ENCODE measurements at places on chromosomes 13 and 19.

GRCh38 chr13:20404488-20405222, 121.0 kb downstream of the CRYL1 start:
- no peak for DNase-seq

DNA sequence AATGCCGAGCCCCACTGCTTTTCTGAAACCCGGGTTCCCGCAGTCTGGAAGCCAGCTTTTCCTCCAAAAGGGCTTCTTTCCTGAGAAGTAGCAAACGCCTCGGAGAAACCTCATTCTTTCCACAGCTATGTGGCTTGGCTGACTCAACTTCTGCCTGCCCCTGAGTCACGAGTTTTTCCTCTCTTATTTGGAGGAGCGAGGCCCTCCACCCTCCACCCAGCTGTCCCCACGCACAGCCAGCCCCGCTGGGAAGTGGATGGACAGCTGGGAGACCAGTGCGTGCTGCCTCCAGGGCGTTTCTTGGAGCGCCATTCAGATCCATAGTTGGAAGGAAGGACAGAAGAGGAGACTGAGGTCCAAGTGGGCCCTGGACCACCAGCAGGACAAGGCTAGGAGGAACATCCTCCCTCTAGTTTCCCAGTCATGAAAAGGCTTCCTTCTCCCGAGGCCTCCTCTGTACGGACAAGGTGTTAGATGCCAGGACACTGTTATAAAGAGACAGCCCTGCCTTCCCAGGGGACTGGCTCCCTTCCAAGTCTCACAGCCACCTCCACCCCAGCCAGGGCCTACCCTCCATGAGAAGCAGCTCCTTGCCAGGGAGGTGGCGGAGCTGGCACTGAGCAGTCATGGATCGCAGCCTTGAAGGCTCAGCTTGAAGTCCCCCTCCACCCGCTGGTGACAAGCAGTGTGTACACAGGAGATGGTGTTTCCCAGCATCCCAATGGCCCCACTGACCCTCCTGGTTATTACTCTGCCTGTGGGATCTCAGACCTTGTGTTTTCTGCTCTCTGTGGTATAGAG, 2.5 kb upstream of the PLEKHF1 start:
- no peak for DNase-seq

DNA sequence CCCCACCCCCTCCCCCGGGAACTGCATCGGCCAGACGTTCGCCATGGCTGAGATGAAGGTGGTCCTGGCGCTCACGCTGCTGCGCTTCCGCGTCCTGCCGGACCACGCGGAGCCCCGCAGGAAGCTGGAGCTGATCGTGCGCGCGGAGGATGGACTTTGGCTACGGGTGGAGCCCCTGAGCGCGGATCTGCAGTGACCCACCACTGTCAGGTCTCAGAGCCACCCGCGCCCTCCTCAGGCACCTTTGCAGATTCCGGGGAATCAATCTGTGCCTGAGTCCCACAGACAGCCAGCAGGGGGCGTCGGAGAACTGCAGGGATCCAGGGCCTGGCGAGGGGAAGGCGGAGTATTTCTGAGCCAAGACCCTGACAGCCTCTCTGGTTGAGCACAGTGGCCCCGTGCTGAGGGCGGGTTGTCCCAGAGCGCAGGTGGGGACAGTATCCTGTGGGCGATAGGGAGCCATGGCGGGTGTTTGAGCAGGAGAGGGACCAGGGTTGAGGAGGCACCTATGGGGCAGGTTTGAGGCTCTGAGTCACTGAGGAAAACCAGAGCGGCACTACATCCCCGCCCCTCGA, 30.4 kb upstream of the CYP4F8 start:
- DNase-seq = peak; percentile 60

DNA sequence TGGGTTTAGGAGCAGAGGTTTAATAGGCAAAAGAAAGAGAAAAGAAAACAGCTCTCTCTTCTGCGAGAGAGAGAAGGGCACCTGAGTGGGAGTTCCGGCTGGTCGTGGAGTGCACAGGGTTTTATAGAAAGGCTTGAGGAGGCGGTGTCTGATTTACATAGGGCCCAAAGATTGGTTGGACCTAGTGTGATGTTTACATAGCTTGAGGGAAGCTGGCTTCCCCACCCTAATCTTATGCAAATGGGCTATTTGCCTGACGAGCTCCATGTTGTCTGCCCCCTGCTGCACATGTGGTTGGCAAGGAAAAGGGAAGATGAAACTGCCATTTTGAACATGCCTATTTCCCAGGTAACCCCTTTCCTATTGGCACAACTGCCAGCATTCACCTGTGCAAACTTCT, 21.5 kb upstream of the MEDAG start:
- DNase-seq = no peak

- no peak for DNase-seq
These were observed 1.7 kb downstream of the PTOV1 start for GRCh38 chr19:49852631-49853126.

- DNase-seq = peak; percentile 70
These were observed 53.8 kb downstream of the KCTD12 start for GRCh38 chr13:76832258-76832988.

GRCh38 chr13:30052120-30052519, 201.7 kb upstream of the UBL3 start:
- no peak for DNase-seq

DNA sequence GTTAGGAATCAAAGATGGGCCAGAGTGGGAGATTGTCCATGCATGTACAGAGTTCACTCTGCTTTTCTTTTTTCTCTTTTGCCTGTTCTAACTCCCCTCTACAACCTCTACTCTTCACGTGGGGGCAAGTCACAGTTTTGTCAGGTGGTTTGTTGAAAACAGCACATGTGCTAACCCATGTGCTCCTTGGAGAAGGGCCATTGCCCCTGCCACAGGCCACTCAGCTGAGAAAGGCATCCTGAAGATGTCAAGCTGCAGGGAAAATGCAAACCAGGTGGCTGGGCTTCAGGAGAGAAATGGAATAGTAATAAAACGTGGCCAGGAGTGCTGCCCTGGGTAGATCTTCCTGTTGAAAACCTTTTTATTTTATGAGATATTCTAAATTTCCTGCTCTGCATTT, 35.3 kb upstream of the SLC10A2 start:
- no peak for DNase-seq

GRCh38 chr13:43348397-43348796, 325.0 kb downstream of the DNAJC15 start:
- DNase-seq = no peak

GRCh38 chr19:28843761-28844492, 369.0 kb downstream of the UQCRFS1 start:
- no peak for DNase-seq

GRCh38 chr19:7349961-7350711, 1.4 kb downstream of the ARHGEF18 start:
- DNase-seq = no peak

- DNase-seq = no peak
These were observed 749.4 kb upstream of the SLC10A2 start for GRCh38 chr13:103815619-103816018.

DNA sequence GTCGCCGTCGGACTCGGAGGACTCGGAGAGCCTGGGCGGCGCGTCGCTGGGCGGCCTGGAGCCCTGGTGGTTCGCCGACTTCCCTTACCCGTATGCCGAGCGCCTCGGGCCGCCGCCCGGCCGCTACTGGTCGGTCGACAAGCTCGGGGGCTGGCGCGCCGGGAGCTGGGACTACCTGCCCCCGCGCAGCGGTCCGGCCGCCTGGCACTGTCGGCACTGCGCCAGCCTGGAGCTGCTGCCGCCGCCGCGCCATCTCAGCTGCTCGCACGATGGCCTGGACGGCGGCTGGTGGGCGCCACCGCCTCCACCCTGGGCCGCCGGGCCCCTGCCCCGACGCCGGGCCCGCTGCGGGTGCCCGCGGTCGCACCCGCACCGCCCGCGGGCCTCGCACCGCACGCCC, 2.5 kb upstream of the GRWD1 start:
- no peak for DNase-seq

DNA sequence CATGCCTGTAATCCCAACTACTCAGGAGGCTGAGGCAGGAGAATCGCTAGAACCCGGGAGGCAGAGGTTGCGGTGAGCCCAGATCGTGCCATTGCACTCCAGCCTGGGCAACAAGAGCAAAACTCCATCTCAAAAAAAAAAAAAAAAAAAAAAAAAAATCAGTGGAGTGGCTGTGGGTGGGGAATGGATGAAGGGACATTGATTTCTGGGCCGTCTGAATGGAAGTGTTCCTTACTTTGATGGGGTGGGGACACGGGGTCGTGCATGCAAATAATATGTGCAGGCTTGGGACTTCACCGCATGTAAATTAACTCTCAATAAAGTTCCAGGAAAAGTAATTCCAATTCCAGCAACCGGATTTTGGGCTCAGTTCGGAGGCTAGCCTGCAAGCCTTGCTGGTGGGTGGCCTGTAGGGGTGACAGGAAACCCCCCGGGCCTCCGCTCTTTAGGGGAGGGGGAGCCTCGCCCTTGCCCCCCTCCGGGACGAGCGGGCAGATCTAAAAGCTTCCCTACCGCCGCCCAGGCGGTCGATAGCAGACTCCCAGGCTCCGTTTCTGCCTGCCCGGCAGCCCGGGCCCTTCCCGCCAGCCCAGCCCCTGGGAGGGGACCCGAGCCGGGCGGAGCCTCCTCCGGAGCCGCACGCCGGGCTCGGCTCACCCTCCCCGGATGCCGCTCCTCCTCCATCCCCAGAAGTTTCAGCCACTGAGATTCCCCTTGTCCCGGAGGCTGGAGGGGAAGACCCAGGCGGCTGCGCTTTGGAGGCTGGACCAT, 48.0 kb upstream of the ADGRE5 start:
- no peak for DNase-seq

- DNase-seq = no peak
These were observed 549.5 kb upstream of the ARGLU1 start for GRCh38 chr13:107117327-107118012.

- DNase-seq = no peak
These were observed 63.4 kb downstream of the KCTD12 start for GRCh38 chr13:76822698-76823267.

DNA sequence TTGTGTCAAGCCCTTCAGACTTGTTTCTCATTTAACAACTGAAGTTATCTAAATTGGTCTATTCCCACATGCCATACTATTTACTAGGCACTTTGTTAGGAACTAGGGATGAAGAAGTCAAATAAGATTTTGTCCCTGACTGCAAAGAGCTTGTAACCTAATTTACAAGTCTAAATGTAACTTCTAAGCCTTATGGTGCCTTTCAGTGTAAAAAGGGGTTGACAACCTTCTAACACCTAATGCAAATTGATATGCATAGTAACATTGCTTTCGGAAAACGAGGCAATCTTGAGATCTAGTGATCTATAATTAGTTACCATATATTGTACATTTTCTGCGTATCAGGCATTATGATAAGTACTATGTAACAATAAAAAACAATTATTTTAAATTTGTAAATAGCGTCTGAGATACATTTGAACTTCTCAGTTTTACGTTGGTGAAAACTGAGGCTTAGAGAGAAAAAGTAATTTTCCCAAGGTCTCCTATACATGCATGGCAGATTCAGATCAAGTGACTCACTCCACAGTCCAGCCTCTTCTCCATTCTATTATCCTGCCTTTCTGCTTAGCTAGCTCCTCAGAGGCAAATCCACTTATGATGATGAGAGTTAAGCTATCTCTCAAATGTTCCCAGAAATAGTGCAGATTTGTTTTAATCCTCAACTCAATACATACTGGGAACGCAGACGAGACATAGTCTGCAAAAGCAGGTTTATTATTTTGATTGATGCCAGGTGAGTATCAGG, 764.9 kb upstream of the SLITRK5 start:
- no peak for DNase-seq

Measured in NCI-H1092 (cell line).